Mesangial cell (primary cell): ENCODE measurements at places on chromosomes 6 and 20. TPM values are rescaled to one million over a fixed set of nuclear protein-coding genes. Genes with fewer than 3 reads are reported as not detected.

The VSX1 gene
- not detected in 2 replicates for total RNA-seq

The PM20D2 gene
- 7.9 and 12.9 TPM in 2 replicates for total RNA-seq

The ULBP1 gene
- 0.81 and 2.8 TPM in 2 replicates for total RNA-seq

The C6orf58 gene
- not detected in 2 replicates for total RNA-seq

The SMLR1 gene
- total RNA-seq: not detected in 2 replicates

The C6orf132 gene
- 17.3 and 22.6 TPM in 2 replicates for total RNA-seq

The PAX1 gene
- not detected in 2 replicates for total RNA-seq

The LY6G5B gene
- total RNA-seq: 1.3 and 2.3 TPM in 2 replicates

The CST2 gene
- total RNA-seq: 1.5 and 17.5 TPM in 2 replicates

The LPA gene
- not detected in 2 replicates for total RNA-seq

The PTCHD4 gene
- 0.33 and 1.8 TPM in 2 replicates for total RNA-seq

The CLVS2 gene
- 0.16 TPM in 1 of 2 replicates, not detected in the other for total RNA-seq

The GJA1 gene
- total RNA-seq: 95.6 and 173 TPM in 2 replicates

The TRIM40 gene
- not detected in 2 replicates for total RNA-seq
